AG10803 (cell line): ENCODE measurements at places on chromosomes 12 and 14.

DNA sequence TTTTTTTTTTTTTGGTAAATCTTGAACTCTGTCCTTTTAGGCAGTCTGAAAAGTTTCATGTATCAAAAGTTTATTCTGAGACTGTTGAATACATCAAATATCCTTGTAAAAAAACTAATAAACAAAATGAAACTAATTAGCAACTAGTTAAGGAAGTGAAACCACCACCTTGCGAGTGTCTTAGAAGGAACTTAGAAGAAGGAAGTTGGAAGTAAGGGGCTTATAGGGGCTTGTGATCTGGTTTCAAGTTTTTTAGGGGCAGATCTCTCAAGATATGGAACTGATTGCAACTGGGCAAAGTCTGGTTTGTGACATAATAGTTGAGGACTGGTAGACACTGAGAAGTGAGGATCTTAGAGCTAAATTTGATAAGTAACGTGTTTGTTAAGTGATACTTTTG lies 748.8 kb downstream of the C12orf50 start:
- no peak for DNase-seq

GRCh38 chr12:120961604-120962531 lies 16.5 kb upstream of the HNF1A start:
- DNase-seq: no peak

GRCh38 chr14:58732387-58732786 lies 94.6 kb downstream of the DACT1 start:
- no peak for DNase-seq

DNA sequence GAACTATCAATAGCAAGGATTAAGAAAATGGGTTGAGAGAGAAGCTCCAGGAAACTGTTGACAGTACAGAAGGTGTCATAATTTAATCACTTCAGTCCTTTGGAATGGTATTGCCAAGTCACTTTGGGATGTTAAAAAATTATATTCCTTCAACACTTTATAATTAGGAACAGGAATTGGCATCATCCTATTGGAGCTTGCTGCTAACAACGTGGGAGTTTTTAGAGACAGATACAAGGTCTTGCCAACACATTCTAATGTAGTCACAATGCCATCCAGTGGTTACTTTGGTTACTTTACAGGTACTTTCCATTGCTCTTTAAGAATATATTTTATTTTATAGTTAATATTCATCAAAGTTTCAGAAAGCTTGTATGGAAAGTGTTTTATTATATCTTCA lies 310.1 kb downstream of the SYT1 start:
- peak; percentile 69 for DNase-seq

DNA sequence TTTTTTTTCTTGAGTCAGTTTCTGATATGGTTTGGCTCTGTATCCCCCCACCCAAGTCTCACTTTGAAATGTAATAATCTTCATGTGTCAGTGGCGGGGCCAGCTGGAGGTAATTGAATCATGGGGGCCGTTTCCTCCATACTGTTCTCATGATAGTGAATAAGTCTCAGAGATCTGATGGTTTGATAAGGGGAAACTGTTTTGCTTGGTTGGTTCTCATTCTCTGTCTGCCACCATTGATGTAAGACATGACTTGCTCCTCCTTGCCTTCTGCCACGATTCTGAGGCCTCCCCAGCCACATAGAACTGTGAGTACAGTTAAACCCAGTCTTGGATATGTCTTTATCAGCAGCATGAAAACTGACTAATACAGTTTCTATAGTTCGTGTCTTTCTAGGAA lies 42.9 kb downstream of the WNK1 start:
- DNase-seq: no peak

DNA sequence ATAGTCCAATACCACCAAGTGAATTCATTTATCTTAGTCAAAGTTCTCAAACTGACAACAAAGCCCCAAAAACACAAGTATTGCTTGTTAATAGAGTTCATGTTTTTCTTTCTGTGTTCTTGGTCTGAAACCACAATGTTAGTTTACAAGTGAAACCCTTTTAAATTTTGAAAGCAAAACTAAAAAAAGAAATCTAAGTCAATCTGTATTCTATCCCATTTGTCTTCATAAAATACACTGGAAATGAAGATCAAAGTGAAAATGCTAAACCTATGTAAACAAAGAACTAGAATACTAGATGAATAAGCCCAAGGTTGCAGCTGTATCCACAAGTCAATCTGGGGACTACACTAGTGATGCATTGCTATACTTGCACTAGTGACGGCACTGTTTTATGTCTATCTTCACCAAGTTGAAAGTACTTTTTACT lies 10.4 kb downstream of the MAP4K5 start:
- no peak for DNase-seq

DNA sequence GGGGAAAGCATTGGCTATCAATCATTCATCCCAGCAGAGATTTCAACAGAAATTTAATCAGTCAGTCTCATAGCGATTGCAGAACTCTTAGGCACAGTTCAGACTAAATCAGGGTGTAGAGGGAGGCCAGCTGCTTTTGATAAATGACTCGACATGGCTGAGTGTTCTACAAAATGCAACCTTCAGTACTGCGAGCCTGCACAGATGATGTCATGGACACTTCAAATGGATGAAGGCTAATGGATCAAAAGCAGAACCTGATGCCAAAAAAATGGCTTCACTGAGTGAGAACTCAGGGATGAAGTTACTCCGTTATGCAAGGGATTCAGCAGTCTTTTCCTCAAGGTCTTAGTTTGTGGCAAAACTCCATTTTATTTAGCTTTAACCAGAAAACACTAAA lies 167.3 kb downstream of the DACT1 start:
- DNase-seq: peak; percentile 84

DNA sequence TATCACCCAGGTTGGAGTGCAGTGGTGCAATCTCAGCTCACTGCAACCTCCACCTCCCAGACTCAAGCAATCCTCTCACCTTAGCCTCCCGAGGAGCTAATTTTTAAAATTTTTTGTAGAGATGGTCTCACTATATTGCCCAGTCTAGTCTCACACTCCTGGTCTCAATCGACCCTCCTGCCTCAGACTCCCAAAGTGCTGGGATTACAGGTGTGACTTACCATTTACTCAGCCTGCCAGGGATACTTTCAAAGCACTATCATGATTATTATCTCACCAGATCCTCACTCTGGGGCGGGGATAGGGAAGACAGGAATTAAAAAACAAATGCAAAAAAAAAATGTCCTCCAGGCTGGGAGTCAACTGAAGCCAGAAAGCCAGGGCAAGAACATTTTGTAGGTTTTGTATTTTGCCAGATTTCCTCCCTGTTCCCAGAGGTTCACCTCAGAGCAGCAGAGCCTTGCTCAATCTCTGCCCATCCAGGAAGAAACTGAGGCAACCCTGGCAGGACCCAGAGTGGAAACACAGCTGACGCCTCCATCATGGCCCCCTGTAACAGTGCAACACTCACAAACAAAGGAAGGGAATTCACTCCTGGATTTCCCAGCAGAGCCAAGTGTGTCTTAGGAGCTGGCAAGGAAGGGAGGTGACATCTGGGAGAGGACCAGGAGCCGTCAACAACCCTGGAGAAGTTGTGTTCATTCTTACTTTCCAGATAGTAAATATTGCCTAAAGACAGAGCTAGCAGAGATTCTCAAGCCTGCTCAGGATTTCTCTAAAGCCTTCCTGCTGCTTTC lies 73.9 kb downstream of the IRF2BPL start:
- no peak for DNase-seq

GRCh38 chr14:86129426-86129825 lies 599.5 kb downstream of the FLRT2 start:
- no peak for DNase-seq
